ENCODE measurements at places on chromosomes 11 and 22. TPM values are rescaled to one million over a fixed set of nuclear protein-coding genes. Genes with fewer than 3 reads are reported as not detected.

PGM2L1 gene
- 133 TPM for total RNA-seq

MS4A1 gene
- not detected for total RNA-seq

SNX32 gene
- total RNA-seq: 20.7 TPM

NLRP6 gene
- not detected for total RNA-seq

TPBGL gene
- total RNA-seq: not detected

PGA4 gene
- not detected for total RNA-seq

OR51E2 gene
- total RNA-seq: not detected

SLN gene
- 9.7 TPM for total RNA-seq

FBLN1 gene
- total RNA-seq: 42.3 TPM

Measured in parietal lobe (tissue), 2 donors.